ENCODE measurements at places on chromosomes 4 and X. TPM values are rescaled to one million over a fixed set of nuclear protein-coding genes. Genes with fewer than 3 reads are reported as not detected.

The CYTL1 gene
- total RNA-seq, result not detected

DNA sequence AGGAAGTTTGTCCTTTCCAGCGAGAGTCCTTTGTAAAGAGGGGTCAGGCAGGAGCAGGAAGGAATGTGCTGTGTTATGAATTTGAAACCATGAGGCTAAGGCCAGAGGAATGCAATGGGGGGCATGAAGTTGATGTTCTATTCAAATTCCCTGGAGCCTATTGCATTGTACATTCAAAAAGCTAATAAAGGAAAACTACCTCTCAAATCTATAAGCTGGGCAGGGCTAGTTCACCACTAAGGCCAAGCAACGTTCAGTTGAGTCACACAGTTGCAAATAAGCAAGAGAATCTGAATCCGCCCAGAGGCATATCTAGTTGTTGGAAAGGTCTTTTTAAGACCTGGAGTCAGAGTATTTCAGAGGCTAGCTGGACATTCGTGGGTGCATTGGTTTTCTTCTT lies 148.3 kb downstream of the DCTD start:
- ATAC-seq, result no peak

- no peak for ATAC-seq
These were observed 144.3 kb downstream of the LDB2 start for GRCh38 chr4:16754104-16754503.

DNA sequence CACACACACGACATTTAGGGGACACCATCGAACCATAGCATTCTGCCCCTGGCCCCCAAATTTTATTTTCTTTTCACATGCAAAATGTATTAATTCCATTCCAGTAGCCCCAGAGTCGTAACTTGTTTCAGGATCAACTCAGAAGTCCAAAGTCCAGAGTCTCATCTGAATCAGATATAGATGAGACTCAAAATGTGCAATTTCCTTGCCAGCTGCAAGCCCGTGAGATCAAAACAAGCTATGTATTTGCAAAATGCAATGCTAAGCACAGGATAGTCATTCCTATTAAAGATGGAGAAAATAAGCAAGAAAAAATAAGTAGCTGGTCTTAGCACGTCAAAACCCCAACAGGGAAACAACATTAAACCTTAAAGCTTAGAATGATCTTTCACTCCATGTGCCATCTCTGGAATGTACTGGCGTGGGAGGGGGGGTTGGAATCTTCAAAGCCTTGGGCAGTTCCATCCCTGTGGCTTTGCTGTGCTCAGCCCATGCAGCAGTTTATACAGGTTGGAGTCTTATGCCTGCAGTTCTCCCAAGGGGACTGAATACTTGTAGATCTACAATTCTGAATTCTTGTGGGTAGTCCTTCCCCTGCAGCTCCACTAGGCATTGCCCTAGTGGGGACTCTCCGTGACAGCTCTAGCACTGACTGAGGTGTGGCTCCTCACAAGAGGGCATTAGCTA lies 47.7 kb upstream of the SYTL5 start:
- no peak for ATAC-seq

DNA sequence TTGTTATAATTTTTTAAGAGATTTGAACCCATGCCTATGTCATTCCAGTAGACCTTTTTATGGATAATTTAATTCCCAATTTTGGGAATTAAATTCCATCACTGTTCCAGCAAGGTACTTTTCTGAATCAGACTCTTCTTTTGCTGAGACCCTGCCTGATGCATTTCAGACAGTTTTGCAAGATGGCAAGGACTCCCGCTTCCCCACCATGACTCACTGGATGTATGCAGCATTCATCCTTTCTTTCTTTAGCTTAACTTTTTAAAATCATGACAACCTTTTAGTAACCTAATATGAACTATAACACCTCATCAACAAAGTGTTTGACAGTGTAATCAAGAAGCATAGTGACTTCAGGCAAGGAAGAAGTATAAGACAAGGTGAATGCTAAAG lies 178.1 kb upstream of the LEF1 start:
- ATAC-seq, result no peak
